ENCODE measurements at places on chromosomes 1 and 21. TPM values are rescaled to one million over a fixed set of nuclear protein-coding genes. Genes with fewer than 3 reads are reported as not detected.

HTR1D gene
- not detected for total RNA-seq

GRCh38 chr1:247286134-247286670 lies 30.3 kb downstream of the VN1R5 start:
- no peaks in the 10 kb centered on the region for H3K36me3 ChIP-seq
- no peak overlapping the region for H3K4me3 ChIP-seq
- H3K27ac ChIP-seq = no peak overlapping the region
- DNase-seq = no peak
- no peaks in the 10 kb centered on the region for H3K4me1 ChIP-seq
- H3K27me3 ChIP-seq = no peaks in the 10 kb centered on the region

IGSF9 gene
- total RNA-seq = not detected

- no peaks in the 10 kb centered on the region for H3K4me1 ChIP-seq
- DNase-seq = no peak
- H3K27ac ChIP-seq = no peak overlapping the region
- H3K27me3 ChIP-seq = no peaks in the 10 kb centered on the region
Measured at GRCh38 chr21:31473685-31474345, 129.8 kb upstream of the TIAM1 start.

OPRD1 gene
- total RNA-seq = not detected
